GM13977 (cell line): ENCODE measurements at places on chromosomes 1 and 21.
A peak's percentile ranks its signal among the peaks of the same experiment; 100 is the strongest.

DNA sequence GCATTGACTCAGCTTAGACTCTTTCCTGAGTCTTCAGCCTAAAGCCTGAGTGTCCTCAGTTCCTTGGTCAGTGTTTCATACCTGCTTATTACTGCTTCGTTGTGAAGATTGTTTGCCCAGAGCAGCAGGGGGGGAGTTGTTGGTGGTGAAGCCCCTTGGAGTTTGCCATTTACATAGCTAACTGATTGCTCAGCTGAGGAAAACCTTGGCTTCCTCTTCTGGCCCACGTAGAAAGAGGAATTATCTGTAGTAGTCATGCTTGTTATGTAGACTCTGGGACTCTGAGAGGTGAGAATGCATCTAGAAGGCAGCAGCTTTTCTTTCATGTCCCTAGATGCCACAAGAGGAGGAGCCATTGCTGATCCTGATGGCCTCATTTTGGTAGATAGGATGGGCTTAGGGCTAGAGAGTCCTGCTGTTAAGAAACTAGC, 125.9 kb downstream of the MAST2 start:
- no peak for DNase-seq

DNA sequence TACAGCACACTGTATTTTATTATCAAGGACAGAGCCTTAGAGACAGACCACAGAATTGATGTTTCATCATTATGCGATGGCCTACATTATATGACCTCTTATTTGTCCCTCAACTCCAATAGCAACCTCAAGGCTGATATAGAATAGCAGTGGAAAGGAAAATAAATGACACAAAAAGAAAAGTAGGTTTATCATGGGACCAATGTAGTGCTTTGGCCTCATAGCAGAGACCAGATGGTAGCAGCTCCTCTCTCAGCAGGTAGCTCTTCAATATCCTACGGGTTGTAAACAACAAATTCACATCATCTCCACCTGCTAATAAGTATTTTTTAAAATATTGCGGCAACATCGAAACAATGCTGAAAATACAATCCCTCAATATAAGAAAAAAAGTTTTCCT, 25.2 kb downstream of the ANP32E start:
- DNase-seq, result no peak

DNA sequence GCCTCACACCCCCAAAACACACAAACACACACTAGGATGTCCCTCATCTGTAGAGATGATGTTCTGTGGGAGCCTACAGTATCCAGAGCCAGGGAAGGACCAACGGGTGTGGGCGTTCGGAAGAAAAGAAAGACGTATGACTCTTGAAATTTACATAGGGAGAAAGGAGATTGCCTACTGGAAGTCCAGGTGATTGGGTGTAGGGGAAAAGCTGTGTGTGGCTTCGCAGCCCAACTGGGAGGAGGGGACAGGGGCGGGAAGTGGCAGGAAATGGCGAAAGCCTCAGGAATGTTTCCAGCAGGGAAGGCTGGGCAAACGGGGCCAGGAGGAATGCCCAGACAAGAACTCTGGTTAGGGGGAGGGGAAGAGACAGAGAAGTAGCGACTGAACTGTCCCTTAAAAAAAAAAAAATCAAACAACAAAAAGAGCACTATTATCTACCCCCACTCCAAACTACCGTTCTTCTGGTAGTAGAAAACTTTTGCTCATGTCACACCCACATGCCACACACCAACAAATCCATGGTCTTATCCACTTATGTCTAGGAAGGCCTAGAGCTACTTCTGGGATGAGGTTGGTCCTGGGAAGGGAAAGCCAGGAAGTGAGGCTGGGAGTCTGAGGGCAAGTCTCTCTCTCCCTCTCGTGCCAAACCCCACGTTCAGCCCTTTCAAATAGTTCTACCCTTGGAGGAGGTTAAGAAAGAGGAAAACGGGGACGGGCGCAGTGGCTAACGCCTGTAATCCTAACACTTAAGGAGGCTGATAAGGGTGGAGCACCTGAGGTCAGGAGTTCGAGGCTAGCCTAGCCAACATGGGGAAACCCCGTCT, 1.8 kb upstream of the CKS1B start:
- DNase-seq, result no peak

DNA sequence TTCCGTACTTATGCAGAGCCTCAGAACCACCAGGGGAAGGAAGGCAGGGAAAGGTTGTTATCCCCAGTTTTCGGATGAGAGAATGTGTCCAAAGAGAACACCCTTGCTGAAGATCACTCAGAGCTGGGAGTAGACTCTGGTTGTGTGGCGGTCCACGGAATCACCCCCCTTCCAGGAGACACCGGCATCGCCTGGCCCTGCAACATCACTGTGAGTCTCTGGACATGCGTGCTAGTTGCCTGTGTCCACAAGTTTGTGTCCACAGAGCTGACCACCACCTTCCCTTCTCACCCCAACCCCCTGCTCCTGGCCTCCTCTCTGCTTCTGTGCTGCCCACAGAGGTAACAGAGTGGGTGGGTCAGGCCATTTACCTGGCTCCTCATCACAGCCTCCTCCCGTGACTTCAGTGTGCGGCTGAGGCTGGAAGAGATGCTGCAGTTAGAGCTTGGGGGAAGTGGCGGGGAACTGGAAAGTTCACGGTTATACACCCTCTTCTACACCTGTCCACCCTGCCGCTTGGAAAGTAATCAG, 7.3 kb downstream of the MYBPH start:
- DNase-seq, result no peak

DNA sequence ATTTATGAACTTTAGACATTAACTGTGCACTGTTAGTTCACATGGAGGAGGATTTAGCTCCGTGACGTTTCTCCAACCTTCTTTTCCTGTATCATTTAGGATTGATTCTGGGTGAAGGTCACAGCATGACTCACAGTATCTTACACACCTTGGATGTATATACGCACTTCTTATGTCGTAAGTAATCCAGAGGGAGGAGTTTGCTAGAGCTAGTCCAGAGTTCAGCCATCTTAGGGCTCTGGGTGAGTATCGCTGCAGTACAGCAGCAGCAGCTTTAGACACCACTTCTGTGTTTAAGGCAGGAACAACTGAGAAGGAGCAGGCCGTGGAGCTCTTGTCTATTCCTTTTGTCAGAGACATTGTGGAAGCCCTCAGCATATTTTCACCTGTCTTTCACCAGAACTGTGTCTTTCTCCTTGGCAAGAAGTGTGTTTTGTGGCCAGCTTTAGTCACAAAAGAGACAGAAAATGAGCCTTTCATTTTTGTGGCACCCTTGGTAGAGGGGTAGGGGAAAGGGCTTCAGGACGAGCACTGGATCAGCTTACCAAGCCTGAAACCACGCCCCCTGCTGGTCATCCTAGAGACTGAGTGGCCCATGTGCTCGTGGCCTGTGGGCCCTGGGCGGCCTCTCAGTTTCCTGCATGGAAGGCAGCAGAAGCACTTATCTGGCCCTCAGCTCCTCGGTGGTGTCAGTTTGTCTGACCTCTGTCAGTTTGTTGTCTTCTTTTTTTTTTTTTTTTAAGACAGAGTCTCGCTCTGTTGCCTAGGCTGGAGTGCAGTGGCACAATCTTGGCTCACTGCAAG, 64.0 kb downstream of the ADARB1 start:
- peak; percentile 75 for DNase-seq

DNA sequence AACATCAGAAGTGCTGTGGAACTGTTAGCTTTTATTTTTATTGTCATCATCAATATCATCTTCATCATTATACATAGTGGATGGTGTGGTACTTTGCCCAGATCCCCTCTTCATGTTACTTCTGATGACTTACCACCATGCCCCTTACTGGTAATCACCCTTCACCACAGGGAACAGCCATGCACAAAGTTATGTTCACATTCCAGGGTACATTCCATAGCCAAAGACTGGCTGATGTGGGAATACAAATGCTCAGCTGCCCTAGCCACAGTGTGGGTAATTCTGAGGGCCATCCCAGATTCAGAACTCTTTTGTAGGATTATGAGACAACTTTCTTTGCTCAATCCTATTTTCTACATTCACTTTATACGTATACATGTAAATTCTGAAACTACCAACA, 691.3 kb upstream of the CXADR start:
- DNase-seq, result no peak

DNA sequence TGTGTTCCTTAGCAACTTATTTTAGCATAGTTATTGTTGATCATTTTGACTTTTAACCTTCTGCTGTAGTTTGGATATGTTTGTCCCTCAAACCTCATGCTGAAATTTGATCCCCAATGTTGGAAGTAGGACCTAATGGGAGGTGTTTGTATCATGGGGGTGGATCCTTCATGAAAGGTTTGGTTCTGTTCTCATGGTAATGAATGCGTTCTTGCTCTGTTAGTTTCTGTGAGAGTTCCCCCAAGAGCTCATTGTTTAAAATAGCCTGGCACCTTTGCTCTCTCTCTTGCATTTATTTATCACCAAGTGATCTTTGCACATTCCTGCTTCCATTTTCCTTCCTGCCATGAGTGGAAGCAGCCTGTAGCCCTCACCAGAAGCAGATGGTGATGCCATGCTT, 372.1 kb upstream of the VAMP3 start:
- DNase-seq, result no peak

DNA sequence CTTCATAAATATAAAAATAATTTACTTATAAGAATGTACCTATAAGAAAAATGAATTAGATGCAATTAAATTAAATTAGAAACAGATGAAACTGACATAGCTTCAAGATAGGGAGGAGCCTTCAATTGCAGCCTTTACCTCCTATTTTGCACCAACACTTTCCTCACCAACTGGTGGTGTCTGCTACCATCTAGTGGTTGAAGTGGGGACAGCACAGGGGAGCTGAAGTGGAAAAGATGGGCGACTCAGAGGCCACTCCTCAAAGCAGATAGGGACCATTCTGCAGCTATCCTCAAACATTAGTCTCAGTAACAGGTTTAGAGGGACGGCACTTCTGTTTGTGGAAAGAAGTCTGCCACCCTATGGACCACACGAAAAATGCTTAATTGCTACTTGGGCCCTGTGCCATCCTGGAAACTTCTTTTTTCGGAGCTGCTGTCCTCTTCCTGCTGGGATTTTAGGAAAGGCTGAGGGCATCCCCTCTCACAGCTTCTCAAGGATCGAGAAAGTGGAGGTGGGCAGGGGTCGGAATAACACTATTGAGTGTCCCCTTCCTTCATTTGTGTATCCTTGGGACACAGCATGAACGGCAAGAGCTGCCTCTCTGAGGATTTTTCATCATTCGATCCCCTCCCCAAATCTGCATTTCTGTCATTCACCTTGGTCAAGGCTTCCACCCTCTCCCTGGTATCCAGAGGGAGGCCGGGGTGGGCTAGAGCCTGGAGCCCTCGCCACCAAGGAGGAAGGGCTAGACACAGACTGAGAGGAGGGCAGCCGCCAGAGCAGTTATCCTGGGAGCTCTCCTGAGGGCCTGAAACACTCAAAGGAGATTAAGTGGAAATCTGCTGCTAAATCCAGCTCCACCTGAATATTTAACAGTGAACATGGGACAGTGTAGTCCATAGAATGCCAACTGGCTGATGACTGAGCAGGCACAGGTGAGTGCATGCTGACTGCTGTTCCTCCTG, 9.6 kb downstream of the PROK1 start:
- DNase-seq, result peak; percentile 84

DNA sequence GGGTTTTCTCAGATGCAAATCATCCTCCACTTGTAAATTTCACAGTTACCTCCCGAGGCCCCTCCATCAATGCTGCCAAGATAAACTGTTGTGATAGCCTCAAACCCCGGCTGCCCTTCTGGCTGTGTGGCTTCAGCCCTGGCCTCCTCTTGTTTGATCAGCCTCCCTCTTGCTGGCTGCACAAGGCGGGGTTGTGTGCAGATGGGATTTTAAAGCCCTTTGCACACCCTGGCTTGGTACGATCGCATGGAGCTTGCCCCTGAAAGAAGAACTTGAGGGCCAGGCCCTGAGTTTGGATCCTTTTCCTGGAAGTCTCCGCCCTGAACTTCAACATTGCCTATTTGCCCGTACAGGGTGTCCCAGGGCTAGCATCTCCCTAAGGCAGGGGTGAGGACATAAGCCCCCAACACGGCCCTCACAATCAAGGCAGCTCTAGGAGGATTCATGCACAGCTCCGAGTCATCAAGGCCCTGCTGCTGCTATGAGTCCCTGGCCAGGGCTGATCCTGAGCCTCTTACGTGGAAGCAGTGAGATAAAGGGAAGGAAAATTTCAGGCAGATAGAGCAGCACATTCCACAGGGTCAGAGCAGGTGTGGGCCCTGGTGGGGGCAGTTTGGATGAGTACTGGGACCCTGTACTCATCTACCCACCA, 181.2 kb upstream of the VAMP3 start:
- DNase-seq, result no peak

- DNase-seq, result no peak
These were observed 76.0 kb upstream of the PTGFRN start for GRCh38 chr1:116833718-116834117.

DNA sequence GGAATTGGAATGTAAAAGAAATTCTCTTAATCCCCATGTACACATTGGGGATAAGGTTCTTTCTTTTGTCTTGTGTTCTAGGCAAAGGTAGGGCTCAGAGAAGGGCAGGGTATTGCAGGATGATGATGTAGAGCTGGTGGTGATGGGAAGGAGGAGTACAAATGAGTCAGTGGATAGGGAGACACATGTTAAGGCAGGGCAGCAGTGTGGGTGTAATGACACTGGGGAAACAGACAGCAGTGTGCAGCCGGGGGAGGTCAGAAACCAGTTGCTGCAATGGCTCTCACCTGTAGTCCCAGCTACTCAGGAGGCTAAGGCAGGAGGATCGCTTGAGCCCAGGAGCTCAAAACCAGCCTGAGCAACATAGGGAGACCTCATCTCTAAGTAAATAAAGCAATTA, 5.1 kb downstream of the NLRP3 start:
- no peak for DNase-seq

- DNase-seq, result no peak
These were observed 703.2 kb downstream of the MRPL39 start for GRCh38 chr21:24903994-24904635.

DNA sequence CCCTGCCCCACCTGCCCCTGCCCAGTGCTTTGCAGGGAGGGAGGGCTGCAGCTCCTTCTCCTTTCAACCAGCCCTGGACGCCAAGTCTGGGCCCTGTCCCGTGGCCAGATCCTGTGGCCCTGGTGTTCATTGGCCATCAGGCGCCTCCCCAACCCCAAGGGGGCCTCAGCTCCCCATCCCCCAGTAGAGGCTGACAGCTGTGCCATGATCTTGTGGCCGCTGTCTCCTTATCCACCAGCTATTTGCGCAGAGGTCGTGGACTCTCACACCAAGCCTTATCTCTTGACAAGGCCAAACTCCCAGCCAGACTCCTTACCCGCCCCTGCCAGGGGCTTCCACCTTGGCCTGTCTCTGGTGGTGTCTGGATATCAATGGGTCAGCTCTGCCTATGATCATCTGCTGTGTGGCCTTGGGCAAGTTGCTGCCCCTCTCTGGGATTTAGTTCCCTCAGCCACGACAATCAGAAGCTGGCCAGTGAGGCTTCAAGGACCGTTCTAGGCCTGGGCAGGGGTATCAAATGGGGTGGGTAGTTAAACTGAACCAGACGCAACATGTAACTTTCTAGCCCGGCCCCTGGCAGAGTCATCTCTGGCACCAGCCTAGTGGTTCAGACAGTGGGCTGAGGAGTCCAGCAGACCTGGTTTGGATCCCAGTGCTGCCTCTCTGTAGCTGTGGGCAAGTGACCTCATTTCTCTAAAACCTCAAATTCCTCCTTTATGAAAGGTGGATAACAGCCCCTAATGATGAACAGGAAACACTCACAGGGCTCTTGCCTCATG, 3.3 kb upstream of the COL8A2 start:
- DNase-seq, result no peak

GRCh38 chr1:110643879-110644472, 30.8 kb downstream of the KCNA3 start:
- DNase-seq, result no peak

- DNase-seq, result no peak
These were observed 604.2 kb downstream of the LRRIQ3 start for GRCh38 chr1:73593804-73594203.
